Activated naive CD8-positive, alpha-beta T cell treated with anti-CD3 and anti-CD28 coated beads, Interleukin-2, amount 10 ng/mL, durations not matched to agents 7 days and 5 days (primary cell): ENCODE measurements at places on chromosomes 4 and X. TPM values are rescaled to one million over a fixed set of nuclear protein-coding genes. Genes with fewer than 3 reads are reported as not detected.

The VCX gene
- total RNA-seq = not detected

- H3K27me3 ChIP-seq = peaks cover 1% of the 10 kb centered on the region
- DNase-seq = no peak
- no peak overlapping the region for H3K4me3 ChIP-seq
- H3K27ac ChIP-seq = no peak overlapping the region
- H3K36me3 ChIP-seq = no peaks in the 10 kb centered on the region
- H3K4me1 ChIP-seq = no peaks in the 10 kb centered on the region
These were observed 18.1 kb upstream of the ZXDB start for GRCh38 chrX:57573754-57574153.

- no peaks in the 10 kb centered on the region for H3K27me3 ChIP-seq
- no peak overlapping the region for H3K4me3 ChIP-seq
- no peak for DNase-seq
- H3K4me1 ChIP-seq = peaks cover 5% of the 10 kb centered on the region
These were observed 96.4 kb downstream of the FAM13A start for GRCh38 chr4:88960576-88960975.

The WDFY3 gene
- total RNA-seq = 0.71 TPM

The CENPVL1 gene
- not detected for total RNA-seq

DNA sequence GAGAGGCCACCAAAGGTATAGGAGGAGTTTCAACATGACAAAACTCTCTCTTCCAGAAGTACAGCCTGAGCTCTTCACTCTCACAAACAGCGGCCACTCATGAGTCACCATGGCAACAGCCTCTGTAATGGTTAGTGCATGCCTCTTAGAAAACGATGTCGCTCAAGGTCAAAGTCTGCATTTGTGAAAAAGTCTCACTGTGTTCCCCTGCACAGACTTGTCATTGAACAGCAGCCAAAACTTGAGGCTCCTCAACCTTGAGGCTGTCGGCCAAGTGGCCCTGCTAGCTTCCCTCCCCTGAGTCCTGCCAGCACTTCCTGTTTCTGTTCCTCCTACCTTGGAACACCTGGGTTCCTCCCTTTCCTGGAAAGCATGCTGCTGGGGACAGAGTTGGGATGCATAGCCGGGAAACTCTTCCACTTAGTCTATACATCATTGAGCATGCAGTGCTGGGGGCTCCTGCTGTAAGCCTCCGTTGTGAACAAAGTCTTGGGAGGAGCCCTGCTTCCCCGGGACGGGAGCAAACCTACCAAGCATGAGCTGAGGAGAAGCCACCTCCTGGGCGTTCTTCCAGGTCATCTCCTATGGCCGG, 66.6 kb downstream of the ING2 start:
- DNase-seq = no peak
- peaks cover 2% of the 10 kb centered on the region for H3K27me3 ChIP-seq

DNA sequence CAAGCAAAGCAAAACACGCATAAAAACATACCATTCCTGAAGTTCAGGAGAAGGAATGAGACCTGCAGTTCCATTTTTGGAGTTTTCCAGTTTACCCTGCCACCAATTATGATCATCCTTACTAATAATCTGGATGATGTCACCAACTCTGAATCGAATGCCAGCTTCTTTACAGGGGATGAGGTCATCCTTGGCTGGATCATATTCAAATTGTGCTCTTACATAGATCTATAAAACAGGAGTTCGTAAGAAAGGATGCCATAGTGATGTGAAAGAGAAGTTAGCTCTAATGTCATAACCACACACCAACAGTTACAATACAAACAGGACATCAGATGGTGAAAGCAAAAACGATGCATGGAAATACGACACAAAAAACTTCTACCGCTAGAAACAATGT, 106.5 kb downstream of the NYX start:
- no peak overlapping the region for H3K4me3 ChIP-seq
- no peaks in the 10 kb centered on the region for H3K27me3 ChIP-seq
- H3K4me1 ChIP-seq = peaks cover 16% of the 10 kb centered on the region
- peaks cover 13% of the 10 kb centered on the region for H3K36me3 ChIP-seq
- no peak overlapping the region for H3K27ac ChIP-seq

GRCh38 chr4:172173206-172173605, 360.0 kb downstream of the GALNTL6 start:
- no peak overlapping the region for H3K27ac ChIP-seq
- no peaks in the 10 kb centered on the region for H3K27me3 ChIP-seq
- no peaks in the 10 kb centered on the region for H3K36me3 ChIP-seq
- no peak overlapping the region for H3K4me3 ChIP-seq
- DNase-seq = no peak

The PGAM4 gene
- not detected for total RNA-seq

- H3K36me3 ChIP-seq = no peaks in the 10 kb centered on the region
- H3K4me3 ChIP-seq = no peak overlapping the region
- H3K27ac ChIP-seq = no peak overlapping the region
These were observed 30.5 kb upstream of the TEX13C start for GRCh38 chrX:125289209-125289608.

The ALPK1 gene
- 20.9 TPM for total RNA-seq

- H3K4me3 ChIP-seq = no peak overlapping the region
- DNase-seq = no peak
- H3K27me3 ChIP-seq = no peaks in the 10 kb centered on the region
- no peaks in the 10 kb centered on the region for H3K36me3 ChIP-seq
- H3K27ac ChIP-seq = no peak overlapping the region
These were observed 10.7 kb downstream of the PPARGC1A start for GRCh38 chr4:23878912-23879732.

GRCh38 chr4:3666263-3666662, 99.9 kb upstream of the ADRA2C start:
- H3K36me3 ChIP-seq = no peaks in the 10 kb centered on the region
- H3K4me1 ChIP-seq = no peaks in the 10 kb centered on the region
- no peaks in the 10 kb centered on the region for H3K27me3 ChIP-seq

- no peak for DNase-seq
- no peak overlapping the region for H3K27ac ChIP-seq
- H3K4me3 ChIP-seq = no peak overlapping the region
These were observed 184.4 kb downstream of the TENM3 start for GRCh38 chr4:182427554-182427953.

GRCh38 chrX:39907964-39908661, 189.6 kb downstream of the BCOR start:
- no peak overlapping the region for H3K27ac ChIP-seq
- H3K4me1 ChIP-seq = peaks cover 2% of the 10 kb centered on the region

- H3K27ac ChIP-seq = no peak overlapping the region
- no peaks in the 10 kb centered on the region for H3K36me3 ChIP-seq
- DNase-seq = no peak
- no peaks in the 10 kb centered on the region for H3K27me3 ChIP-seq
These were observed 454.9 kb downstream of the PDGFC start for GRCh38 chr4:156516698-156517097.

DNA sequence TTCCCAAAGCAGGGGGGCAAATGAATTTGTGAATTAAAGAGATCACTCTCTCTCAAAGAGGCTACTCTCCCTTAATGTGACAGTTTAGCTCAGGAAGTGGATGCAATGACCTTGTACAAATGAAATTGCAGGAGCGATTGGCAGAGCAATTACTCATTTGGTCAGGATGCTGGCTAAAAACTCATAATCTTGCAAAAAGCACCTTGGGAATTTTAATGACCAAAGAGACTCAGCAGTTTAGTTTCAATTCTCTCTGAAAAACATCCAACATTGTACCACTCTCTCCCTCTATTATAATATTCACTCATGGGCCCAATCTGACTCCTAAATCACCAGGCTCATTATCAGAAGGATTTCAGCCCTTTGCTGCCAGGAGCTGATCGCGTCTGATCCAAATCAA, 26.1 kb downstream of the PDGFC start:
- no peaks in the 10 kb centered on the region for H3K4me1 ChIP-seq
- H3K4me3 ChIP-seq = no peak overlapping the region
- no peak for DNase-seq
- no peak overlapping the region for H3K27ac ChIP-seq
- H3K36me3 ChIP-seq = no peaks in the 10 kb centered on the region
- no peaks in the 10 kb centered on the region for H3K27me3 ChIP-seq

- H3K27ac ChIP-seq = no peak overlapping the region
- no peak overlapping the region for H3K4me3 ChIP-seq
- H3K4me1 ChIP-seq = peaks cover 12% of the 10 kb centered on the region
- no peaks in the 10 kb centered on the region for H3K36me3 ChIP-seq
- peak; percentile 32 for DNase-seq
These were observed 38.2 kb upstream of the OCIAD2 start for GRCh38 chr4:48944756-48945241.

DNA sequence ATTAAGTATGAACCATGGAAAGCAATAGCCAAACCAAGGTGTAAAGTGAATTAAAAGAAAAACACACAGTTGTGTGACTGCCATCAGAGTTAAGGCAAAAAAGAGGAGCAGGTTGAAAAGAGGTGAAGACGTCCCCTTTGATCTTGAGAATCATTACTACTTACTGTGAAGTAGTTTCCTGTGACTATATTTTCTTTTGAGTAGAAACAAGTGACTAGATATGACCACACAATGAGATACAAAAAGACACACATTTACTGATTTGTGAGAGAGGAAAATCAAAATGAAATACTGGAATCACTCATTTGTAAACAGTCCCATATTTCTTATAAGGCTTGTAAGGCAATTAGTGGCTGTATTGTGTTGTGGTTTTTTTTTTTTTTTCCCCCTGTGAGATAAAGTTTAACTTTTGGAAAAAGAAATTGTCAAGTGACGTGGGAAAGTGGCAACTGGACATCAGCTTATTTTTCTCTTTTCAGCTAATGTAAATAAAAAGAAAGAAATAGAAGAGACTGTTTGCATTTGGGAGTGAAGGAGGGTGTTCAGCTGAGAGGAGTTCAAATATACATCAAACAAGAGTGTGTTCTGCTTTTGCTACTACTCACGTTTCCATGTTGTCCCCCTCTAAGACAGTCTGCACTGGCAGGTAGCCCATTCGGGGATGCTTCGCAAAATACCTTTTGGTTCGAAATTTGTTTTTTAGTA, 106.4 kb upstream of the FTHL17 start:
- H3K27me3 ChIP-seq = no peaks in the 10 kb centered on the region
- no peak overlapping the region for H3K27ac ChIP-seq
- H3K4me3 ChIP-seq = no peak overlapping the region
- no peaks in the 10 kb centered on the region for H3K36me3 ChIP-seq
- H3K4me1 ChIP-seq = no peaks in the 10 kb centered on the region
- DNase-seq = no peak

DNA sequence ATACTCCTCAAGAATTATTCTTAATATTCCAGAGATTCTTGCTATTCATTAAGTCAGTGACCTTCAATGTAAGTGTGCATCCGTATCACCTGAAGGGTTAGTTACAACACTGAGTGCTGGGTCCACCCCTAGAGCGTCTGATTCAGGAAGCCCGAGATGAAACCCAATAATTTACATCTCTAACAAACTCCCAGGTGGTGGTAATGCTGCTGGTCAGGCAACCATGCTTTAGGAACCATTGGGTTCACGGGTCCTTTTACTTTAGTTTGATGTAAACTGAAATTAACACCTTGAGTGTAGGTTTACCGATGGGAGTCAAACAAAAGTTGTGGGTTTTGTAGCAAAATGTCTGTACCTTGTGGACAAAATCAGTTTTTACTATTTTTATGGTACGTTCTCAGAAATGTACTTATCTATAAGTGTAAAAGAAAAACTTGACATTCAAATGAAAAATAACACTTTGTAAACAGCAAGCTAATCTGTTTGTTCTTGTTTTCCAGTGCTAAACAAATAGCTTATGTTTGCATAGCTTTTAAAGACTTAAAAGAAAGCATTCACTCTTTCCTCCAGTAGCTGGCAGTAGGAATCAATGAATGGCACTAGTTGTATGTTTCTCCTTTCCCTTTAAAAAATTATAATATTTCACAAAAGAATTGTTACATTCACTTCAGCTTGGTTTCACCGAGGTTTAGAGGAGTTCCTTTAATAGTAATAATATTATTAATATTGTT, 32.7 kb downstream of the ACE2 start:
- no peak for DNase-seq
- no peaks in the 10 kb centered on the region for H3K4me1 ChIP-seq
- H3K4me3 ChIP-seq = no peak overlapping the region
- H3K27me3 ChIP-seq = peaks cover 5% of the 10 kb centered on the region

GRCh38 chr4:19806865-19807264, 444.8 kb upstream of the SLIT2 start:
- no peak overlapping the region for H3K4me3 ChIP-seq
- DNase-seq = no peak
- no peaks in the 10 kb centered on the region for H3K4me1 ChIP-seq
- H3K36me3 ChIP-seq = no peaks in the 10 kb centered on the region
- H3K27ac ChIP-seq = no peak overlapping the region
- no peaks in the 10 kb centered on the region for H3K27me3 ChIP-seq

GRCh38 chr4:2459589-2460349, 9.1 kb upstream of the RNF4 start:
- H3K4me1 ChIP-seq = peaks cover 2% of the 10 kb centered on the region
- H3K36me3 ChIP-seq = peaks cover 2% of the 10 kb centered on the region
- peaks cover 30% of the 10 kb centered on the region for H3K27me3 ChIP-seq
- no peak for DNase-seq

The BCLAF3 gene
- 8.9 TPM for total RNA-seq

DNA sequence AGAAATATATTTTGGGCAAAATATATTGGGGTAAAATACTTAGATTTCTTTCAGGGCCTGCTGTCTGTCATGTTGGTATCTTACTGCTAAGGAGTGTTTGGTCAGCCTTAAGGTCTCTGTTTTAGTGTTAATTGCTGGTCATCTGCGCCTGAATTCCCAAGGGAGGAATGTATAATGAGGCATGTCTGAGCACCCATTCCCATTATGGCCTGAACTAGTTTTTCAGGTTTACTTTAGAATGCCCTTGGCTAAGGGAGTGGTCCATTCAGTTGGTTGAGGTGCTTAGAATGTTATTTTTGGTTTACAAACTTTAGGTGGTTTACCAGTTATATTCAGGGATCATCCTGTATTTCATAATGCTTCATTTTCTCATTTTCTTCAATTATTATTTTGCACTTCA, 125.9 kb downstream of the CFAP299 start:
- no peak overlapping the region for H3K4me3 ChIP-seq
- no peak overlapping the region for H3K27ac ChIP-seq
- H3K36me3 ChIP-seq = peaks cover 12% of the 10 kb centered on the region
- no peaks in the 10 kb centered on the region for H3K27me3 ChIP-seq
